NCI-H446 (cell line): ENCODE measurements at places on chromosomes 16 and 17.

DNA sequence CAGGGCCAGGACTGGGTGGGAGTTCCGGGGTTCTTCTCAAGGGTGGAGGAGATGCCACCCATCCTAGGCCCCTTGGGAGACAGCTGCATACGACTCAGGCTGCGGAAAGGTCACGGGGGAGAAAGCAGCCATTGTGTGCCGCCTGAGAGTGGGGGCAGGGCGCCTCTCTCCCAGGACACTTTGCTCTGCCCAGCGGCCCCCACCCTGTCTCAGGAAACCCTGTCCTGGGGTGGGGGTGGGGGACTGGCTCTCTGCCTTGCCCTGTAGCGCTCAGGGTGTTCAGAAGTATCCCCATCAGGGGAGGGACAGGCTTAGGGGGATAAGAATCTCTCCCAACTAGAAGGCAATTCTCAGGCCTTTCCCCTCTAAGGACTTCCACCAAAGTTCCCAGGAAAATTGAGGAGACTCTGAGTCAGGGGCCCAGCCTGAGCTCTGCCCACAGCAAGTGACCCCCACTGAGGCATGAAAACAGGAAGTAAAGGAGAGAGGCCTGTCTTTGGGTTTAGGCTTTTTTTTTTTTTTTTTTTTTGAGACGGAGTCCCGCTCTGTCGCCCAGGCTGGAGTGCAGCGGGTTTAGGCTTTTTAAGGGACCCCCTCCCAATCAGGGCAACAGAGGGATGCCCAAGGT, 4.9 kb downstream of the GIT1 start:
- DNase-seq, result no peak

- DNase-seq, result no peak
These were observed 664.8 kb upstream of the EEF2KMT start for GRCh38 chr16:5762362-5762761.

GRCh38 chr16:70649300-70649699, 2.9 kb downstream of the IL34 start:
- no peak for DNase-seq

DNA sequence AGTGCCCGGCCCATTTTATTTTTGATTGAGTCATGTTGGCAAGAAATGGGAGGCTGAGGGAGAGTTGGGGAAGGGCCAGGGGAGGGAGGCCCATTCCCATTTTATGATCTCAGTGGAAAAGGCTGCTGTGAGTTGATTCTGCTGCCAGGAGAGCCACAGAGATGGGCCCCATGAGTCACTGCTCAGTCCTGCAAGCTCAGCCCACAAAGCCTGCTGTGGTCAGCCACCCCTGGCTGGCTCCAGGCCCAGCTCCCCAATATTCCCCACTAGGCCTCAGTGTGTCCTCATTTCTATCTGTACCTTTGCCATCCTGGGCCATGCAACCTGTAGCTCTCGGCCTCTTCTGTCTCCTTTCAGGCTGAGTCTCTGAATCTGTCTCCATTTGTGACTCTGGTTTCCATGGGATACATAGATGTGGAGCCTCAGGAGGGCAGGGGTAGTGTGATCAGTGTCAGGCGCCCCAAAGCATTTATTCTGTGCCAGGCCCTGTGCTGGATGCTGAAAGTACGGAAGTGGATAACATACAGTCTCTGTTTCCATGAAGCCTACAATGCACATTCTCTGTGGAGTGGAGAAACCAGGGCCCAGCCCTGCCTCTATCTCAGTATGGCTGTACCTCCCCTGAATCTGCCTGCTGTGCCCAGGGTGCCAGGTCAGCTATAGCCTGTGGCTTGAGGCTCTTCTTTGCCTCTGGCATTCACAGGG, 1.9 kb upstream of the PLEKHG4 start:
- DNase-seq, result no peak

GRCh38 chr17:3011891-3012290, 51.5 kb downstream of the OR1D5 start:
- no peak for DNase-seq

- no peak for DNase-seq
These were observed 19.3 kb downstream of the ARHGAP23 start for GRCh38 chr17:38447502-38448085.

DNA sequence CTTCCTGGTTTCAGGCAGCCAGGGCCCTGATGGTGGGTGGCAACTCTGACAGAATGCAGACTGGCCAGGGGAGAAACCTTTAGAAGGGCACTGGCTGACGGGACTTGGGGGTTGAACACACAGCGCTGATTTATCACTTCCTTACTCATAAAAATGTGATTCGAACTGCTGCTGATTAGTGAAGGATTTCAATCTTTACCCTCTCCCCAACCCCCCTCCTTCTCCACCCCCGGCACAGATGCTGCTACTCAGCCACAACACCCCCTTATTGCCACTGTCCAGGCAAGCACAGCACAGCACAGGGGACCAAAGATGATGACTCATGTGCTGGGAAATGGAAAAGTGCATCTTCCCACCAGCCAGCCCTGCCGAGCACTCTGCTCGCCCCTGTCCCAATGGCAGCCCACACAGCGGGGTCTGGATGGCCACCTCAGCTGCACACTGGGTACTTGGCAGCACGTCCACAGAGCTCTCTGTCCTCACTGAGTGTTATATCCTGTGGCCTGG, 70.1 kb downstream of the SMG6 start:
- DNase-seq, result no peak

GRCh38 chr16:80034469-80034826, 433.9 kb upstream of the MAF start:
- no peak for DNase-seq

DNA sequence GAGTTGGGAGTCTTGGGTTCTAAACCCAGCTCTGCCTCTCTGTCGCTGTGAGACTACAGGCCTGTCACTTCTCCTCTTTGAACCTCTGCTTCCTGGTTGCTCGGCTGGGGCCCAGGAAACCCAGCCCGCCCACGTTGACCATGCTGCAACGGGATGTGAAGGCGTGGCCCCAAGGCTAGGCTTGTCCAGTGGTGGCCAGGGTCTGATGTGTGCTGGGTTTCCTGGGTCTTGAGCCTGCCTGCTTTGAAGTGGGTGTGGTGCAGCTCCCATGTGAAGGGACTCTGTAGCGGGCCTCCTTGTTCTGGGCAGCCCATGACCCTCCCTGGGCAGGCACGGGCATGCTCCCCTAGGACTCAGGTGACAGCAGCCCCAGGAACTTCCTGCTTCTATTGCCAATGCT, 82.3 kb downstream of the SDR42E1 start:
- DNase-seq, result no peak

GRCh38 chr17:82592767-82593589, 55.3 kb downstream of the WDR45B start:
- DNase-seq, result peak; percentile 85

GRCh38 chr16:14448879-14449278, 181.2 kb downstream of the PARN start:
- DNase-seq, result no peak

DNA sequence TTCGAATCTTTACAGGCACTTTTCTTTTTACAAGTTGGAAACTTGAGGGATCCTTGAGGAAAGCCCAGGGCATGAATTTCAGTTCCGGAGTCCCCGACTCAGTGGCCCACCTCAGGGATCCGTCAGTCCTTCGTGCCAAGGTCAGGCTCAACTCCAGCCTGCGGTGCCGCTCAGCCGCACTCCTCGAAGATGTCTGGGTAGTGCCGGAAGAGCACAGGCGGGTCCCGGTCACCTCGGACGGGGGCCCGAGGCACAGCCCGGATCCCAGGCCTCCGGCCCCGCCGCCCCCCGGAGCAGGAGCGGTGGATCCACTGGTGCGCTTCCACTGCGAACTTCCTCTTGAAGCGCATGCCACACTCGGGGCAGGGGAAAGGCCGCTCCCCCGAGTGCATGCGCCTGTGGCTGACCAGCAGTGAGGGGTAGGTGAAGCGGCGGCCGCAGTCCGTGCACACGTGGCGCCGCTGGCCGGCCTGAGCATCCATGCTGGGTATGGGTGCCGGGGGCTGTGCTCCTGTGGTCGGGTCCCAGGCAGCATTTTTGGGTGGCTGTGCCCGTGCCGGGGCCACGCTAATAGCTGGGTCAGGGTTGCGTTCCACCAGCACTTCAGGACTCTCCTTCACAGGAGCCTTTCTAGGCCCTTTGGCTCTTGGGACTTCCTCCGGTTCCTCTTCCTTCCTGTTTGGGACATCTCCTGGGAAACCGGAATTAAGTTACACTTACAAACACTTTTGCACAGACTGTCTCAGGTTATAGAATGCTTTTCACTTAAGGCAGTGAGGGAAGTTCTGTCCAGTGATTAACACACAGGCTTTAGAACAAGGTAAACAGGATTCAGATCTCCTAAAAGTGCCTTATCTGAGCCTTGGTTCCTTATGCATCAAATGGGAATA, 1.5 kb downstream of the ZNF688 start:
- DNase-seq, result no peak

DNA sequence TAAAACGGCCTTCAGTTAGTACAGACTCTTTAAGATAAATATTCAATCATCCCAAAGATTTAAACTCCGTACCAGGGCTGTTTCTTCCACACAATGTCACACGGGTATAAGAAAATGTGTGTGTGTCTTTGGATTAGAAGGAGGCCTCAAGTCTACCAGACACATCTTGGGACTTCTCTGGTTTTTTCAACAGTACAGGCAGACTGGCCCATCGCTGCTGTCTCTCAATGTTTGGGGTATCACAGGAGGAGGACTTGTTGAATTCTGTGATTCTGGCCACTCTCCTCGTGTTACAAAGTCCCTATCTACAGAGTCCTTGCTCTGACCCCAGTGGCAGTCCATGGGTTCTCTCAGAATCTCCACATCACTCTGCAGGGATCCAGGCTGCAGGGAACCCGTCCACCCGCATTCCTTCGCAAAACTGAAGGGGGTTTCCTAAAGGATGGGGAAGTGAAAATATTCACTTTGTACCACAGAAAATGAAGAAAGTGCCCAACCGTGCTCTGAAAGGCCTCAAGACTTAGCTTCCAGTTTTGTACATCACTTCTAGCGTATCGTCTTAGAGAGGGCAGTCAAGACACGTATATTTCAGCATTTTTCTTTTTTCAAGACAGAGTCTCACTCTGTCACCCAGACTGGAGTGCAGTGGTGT, 373.2 kb downstream of the NPIPA8 start:
- no peak for DNase-seq

DNA sequence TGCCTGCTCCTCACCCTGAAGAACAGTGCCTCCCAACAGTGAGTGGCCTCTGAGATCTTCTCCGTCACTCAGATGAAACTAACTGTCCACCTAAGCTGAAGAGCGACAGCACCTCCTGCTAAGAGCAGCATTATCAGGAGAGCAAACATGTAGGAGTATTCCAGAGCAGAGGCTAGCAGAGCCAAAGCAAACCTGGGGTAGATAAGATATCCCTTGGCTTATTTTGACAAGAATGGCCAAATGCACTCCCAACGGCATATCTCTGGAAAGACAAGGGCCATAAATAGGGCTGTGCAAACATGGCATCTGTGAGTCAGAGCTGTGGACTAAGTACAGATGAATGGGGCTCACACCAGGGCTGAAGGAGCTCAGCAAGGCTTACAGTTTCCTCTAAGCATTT, 96.3 kb downstream of the NDEL1 start:
- DNase-seq, result no peak

- DNase-seq, result no peak
These were observed 64.3 kb upstream of the BCAR1 start for GRCh38 chr16:75315539-75316306.

DNA sequence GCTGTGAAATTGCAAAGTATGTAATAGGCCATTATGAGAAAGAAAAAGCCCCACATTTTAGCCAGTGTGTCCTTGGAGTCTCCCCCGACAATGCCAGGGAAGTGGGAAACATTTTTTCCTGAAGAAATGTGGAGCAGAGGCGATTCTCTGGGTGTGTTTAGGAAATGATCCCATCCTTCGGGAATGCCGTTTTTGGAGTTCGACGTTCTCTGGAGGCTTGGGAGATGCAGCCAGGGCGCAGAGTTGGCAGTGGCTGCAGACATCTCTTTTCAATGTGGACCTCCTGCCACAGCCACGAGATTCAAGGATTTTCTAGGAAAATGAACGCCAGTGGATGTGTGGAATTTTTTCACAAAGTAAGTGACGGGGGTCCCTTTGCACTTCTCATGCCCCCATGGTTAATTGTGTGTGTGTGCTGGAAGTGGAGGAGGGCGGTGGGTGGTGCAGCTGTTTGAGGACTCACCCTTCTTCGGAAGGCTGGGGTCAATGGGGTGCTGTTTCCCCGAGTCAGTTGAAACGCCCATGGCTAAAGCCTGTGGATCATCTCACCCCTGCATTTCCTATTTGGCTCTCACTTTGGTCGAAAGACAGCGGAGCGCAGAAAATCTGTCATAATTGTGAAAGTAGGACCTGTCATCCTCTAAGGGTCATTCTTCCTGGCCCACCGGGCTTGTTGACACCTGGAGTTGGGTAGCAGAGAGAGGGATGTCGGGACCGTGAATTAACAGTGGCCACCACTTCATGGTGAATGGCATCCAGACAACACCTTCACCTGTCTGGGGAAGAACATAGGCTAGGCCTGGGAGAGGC, 73.2 kb downstream of the CMIP start:
- DNase-seq, result no peak

GRCh38 chr17:50258647-50259476, 15.4 kb upstream of the TMEM92 start:
- DNase-seq, result no peak

DNA sequence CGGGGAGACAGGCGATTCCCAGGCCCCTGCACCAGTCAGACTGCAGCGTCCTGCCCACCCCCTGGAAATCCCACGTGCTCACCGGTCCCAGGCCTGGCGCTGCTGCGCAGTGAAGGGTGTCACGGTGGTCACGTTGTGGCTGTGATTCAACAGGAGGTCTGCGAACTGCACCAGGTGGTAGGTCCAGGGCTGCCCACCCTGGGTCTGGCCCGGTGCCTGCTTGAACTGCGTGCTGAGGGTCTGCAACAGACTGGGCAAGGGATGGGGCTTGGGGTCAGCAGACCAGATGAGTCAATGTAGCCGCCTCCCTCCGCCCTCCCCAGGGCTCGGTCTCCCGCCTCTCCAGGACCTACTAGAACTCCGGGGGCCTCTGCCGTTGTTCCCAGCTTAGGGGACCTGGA, 7.1 kb downstream of the MYBBP1A start:
- no peak for DNase-seq

DNA sequence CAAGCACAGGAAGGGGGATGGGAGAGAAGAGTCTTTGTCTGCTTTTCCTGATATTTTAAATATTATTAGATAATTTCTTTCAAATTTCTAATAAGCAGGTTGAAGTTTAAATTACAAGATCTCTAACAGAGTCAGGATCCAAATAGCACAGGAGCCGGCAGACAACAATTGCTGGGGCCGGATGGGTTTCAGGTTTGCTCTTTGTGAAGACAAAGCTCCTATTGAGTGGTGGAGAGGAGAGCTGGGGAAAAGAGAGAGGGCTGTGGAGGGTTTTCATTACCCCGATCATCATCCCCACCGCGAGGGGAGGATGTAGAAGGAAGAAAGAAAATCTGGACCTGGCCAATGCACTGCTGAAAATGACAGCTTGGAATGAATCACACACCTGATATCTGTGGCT, 197.3 kb downstream of the SOX9 start:
- no peak for DNase-seq

DNA sequence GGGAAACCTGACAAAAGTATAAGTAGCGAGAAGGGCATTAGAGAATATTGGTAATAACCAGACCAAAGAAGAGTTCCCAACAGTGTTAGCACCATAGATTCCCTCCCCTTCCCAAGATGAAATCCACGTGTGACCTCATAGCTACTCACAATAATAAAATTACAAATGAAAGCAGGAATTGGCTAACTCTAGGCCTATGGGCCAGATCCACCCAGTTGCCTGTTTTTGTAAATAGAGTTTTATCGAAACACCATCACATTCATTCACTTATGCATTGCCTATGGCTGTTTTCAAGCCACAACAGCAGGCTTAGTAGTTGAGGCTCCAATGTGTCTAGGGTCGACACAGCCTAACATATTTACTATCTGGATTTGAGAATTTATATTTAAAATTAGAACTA, 7.8 kb downstream of the CPHXL start:
- DNase-seq, result no peak

- no peak for DNase-seq
These were observed 33.0 kb upstream of the ZNF750 start for GRCh38 chr17:82872591-82873520.

- DNase-seq, result peak; percentile 57
These were observed 23.0 kb upstream of the EIF1 start for GRCh38 chr17:41665566-41666236.
